ENCODE measurements at places on chromosomes 16 and 17. TPM values are rescaled to one million over a fixed set of nuclear protein-coding genes. Genes with fewer than 3 reads are reported as not detected.

The KRT27 gene
- polyA plus RNA-seq, result not detected

The PYY gene
- 0.19 TPM for polyA plus RNA-seq

The TPSD1 gene
- 0.95 TPM for polyA plus RNA-seq

The SAP30BP gene
- polyA plus RNA-seq, result 96.1 TPM

The SLC7A5 gene
- 4.9 TPM for polyA plus RNA-seq

The ZFP1 gene
- polyA plus RNA-seq, result 20.5 TPM

The FAM20A gene
- 15.4 TPM for polyA plus RNA-seq

Measured in renal cortex interstitium (tissue), 15 donors.